ENCODE measurements at places on chromosomes 13 and 19. TPM values are rescaled to one million over a fixed set of nuclear protein-coding genes. Genes with fewer than 3 reads are reported as not detected.

The INSL3 gene
- polyA plus RNA-seq, result 0.33 TPM

The SAFB gene
- 46.9 TPM for polyA plus RNA-seq

The STOML3 gene
- not detected for polyA plus RNA-seq

The GPR12 gene
- polyA plus RNA-seq, result not detected

The ALOX5AP gene
- polyA plus RNA-seq, result 8.7 TPM

The PNMA8B gene
- polyA plus RNA-seq, result 1.9 TPM

The CYP2F1 gene
- polyA plus RNA-seq, result not detected

The FARP1 gene
- polyA plus RNA-seq, result 8.3 TPM

The IRS2 gene
- 3.8 TPM for polyA plus RNA-seq

The TMEM145 gene
- polyA plus RNA-seq, result not detected

The SERP2 gene
- polyA plus RNA-seq, result 9.0 TPM

The CEACAM7 gene
- polyA plus RNA-seq, result 0.40 TPM

The ODAD3 gene
- polyA plus RNA-seq, result 0.15 TPM

The CNN2 gene
- 76.1 TPM for polyA plus RNA-seq

The METTL21C gene
- not detected for polyA plus RNA-seq

The HTR2A gene
- polyA plus RNA-seq, result 1.6 TPM

The ZNF724 gene
- polyA plus RNA-seq, result not detected

The IGSF23 gene
- not detected for polyA plus RNA-seq

The KLK4 gene
- polyA plus RNA-seq, result not detected

The IQCN gene
- polyA plus RNA-seq, result 1.7 TPM

The ZNF560 gene
- 0.16 TPM for polyA plus RNA-seq

The ZNF345 gene
- polyA plus RNA-seq, result 2.2 TPM

The MUC16 gene
- polyA plus RNA-seq, result 0.90 TPM

The RGL3 gene
- polyA plus RNA-seq, result 23.6 TPM

The DNAAF3 gene
- 0.10 TPM for polyA plus RNA-seq

The UTP14C gene
- polyA plus RNA-seq, result 4.4 TPM

The LMTK3 gene
- polyA plus RNA-seq, result 1.6 TPM

The DIRAS1 gene
- 2.2 TPM for polyA plus RNA-seq

The ESD gene
- polyA plus RNA-seq, result 110 TPM

The PBX4 gene
- polyA plus RNA-seq, result 1.6 TPM

The PDX1 gene
- 6.6 TPM for polyA plus RNA-seq

The JAK3 gene
- polyA plus RNA-seq, result 11.1 TPM

The ZNF383 gene
- 3.9 TPM for polyA plus RNA-seq

The KRTDAP gene
- polyA plus RNA-seq, result 0.42 TPM

The SERPINE3 gene
- polyA plus RNA-seq, result not detected

The C19orf38 gene
- 1.4 TPM for polyA plus RNA-seq

The LCP1 gene
- 66.6 TPM for polyA plus RNA-seq

The UBE2L5 gene
- not detected for polyA plus RNA-seq

The KLC3 gene
- 3.2 TPM for polyA plus RNA-seq

The NEK3 gene
- 8.2 TPM for polyA plus RNA-seq

The ZNF808 gene
- 2.5 TPM for polyA plus RNA-seq

The MEF2B gene
- polyA plus RNA-seq, result 0.23 TPM

The NDFIP2 gene
- polyA plus RNA-seq, result 12.4 TPM

The FREM2 gene
- polyA plus RNA-seq, result 0.11 TPM

The SCN1B gene
- 7.9 TPM for polyA plus RNA-seq

The TMEM161A gene
- 19.0 TPM for polyA plus RNA-seq

The ACER1 gene
- 0.04 TPM for polyA plus RNA-seq

The CYP4F22 gene
- not detected for polyA plus RNA-seq

The CACNA1A gene
- 2.2 TPM for polyA plus RNA-seq

Measured in adipose tissue (tissue), 3 donors.